Thymus (tissue), 14 donors: ENCODE measurements at places on chromosomes 16 and 17. TPM values are rescaled to one million over a fixed set of nuclear protein-coding genes. Genes with fewer than 3 reads are reported as not detected.

The HBA1 gene
- total RNA-seq, result 222 TPM

The DNAAF8 gene
- 0.38 TPM for total RNA-seq

The KRTAP2-2 gene
- total RNA-seq, result not detected

The ZNF469 gene
- 0.61 TPM for total RNA-seq

The KRTAP4-3 gene
- not detected for total RNA-seq

The CDC6 gene
- total RNA-seq, result 24.5 TPM

The PRR35 gene
- total RNA-seq, result under 0.01 TPM

The MMP25 gene
- total RNA-seq, result 0.80 TPM

GRCh38 chr16:55480228-55480655 is 1.2 kb downstream of the MMP2 start:
- no peak overlapping the region for H3K27ac ChIP-seq
- no peak for DNase-seq
- peaks cover 29% of the 10 kb centered on the region for H3K27me3 ChIP-seq

DNA sequence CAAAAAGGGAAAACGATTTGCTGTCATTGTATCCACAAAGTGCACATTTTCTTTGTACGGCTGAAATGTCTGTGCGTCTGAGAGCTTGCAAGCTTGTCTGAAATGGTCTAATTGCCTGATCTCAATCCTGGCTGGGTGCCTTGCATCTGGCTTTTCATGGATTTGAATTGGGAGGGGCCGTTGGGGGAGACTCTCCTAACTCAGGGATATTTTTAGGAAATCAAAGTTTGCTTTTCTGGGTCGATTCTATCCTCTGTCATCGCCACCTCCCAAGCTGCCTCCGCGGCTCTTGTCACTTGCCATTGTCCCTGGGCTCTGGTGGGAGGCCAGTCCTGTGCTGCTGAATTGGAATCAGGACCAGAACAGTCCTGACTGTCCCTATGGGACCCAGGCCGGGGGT is 33.3 kb upstream of the MGAT5B start:
- no peaks in the 10 kb centered on the region for H3K36me3 ChIP-seq
- H3K27me3 ChIP-seq, result peaks cover 32% of the 10 kb centered on the region
- H3K4me3 ChIP-seq, result no peak overlapping the region
- no peak for DNase-seq

GRCh38 chr17:47879028-47879585 is 16.9 kb upstream of the SP2 start:
- no peaks in the 10 kb centered on the region for H3K36me3 ChIP-seq
- no peak overlapping the region for H3K27ac ChIP-seq
- peaks cover 6% of the 10 kb centered on the region for H3K4me1 ChIP-seq
- DNase-seq, result no peak
- peaks cover 3% of the 10 kb centered on the region for H3K27me3 ChIP-seq

DNA sequence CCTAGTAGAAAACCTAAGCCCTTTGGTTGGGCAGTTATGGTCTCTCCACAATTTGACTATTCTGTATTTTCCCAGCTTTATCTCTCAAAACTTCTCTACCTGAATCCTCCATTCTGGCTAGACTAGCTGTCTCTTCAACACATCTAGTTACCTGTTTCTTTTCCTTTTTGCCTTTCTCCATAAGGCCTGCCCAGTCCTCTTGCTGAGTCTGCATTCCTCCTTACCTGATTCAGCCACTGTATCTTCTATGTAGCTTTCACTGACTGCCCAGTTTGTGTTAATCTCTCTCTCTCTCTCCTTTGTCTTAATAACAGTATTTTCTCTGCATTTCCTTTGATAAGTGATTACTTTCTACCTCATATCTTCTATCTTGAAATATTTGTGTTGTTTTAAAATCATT is 2.1 kb upstream of the EVI2A start:
- no peak for DNase-seq
- no peak overlapping the region for H3K27ac ChIP-seq
- no peaks in the 10 kb centered on the region for H3K27me3 ChIP-seq
- H3K4me1 ChIP-seq, result peaks cover 10% of the 10 kb centered on the region
- peaks cover 17% of the 10 kb centered on the region for H3K36me3 ChIP-seq
- no peak overlapping the region for H3K4me3 ChIP-seq

- H3K27ac ChIP-seq, result no peak overlapping the region
- no peaks in the 10 kb centered on the region for H3K27me3 ChIP-seq
- no peak overlapping the region for H3K4me3 ChIP-seq
- H3K4me1 ChIP-seq, result no peaks in the 10 kb centered on the region
- no peaks in the 10 kb centered on the region for H3K36me3 ChIP-seq
These were observed 49.9 kb downstream of the TEX14 start for GRCh38 chr17:58641887-58642311.

DNA sequence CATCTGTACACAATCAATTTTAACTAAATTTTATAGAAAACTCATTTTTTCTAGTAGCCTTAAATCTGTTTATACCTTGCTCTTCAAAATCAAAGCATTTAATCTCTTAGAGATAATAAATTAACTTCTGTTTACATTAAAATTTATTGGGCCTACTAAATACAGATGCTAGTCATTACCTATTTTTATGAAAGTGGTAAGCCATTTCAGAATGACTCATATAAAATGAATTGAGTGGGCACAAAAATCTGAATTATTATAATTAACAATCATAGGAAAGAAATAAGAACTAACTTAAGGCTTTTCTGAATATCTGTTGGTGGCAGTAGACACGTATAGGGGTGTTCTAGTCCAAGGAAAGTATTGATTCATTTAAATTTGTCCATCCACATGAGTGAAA is 157.9 kb downstream of the KCNJ2 start:
- no peaks in the 10 kb centered on the region for H3K4me1 ChIP-seq
- H3K27ac ChIP-seq, result no peak overlapping the region
- H3K27me3 ChIP-seq, result no peaks in the 10 kb centered on the region

GRCh38 chr16:7182510-7183109 is 150.0 kb upstream of the RBFOX1 start:
- no peak overlapping the region for H3K27ac ChIP-seq
- H3K36me3 ChIP-seq, result no peaks in the 10 kb centered on the region
- H3K4me3 ChIP-seq, result no peak overlapping the region

GRCh38 chr16:15976929-15977637 is 27.7 kb downstream of the ABCC1 start:
- H3K4me1 ChIP-seq, result no peaks in the 10 kb centered on the region
- no peaks in the 10 kb centered on the region for H3K27me3 ChIP-seq
- no peak overlapping the region for H3K4me3 ChIP-seq
- H3K27ac ChIP-seq, result no peak overlapping the region
- peaks cover 42% of the 10 kb centered on the region for H3K36me3 ChIP-seq

DNA sequence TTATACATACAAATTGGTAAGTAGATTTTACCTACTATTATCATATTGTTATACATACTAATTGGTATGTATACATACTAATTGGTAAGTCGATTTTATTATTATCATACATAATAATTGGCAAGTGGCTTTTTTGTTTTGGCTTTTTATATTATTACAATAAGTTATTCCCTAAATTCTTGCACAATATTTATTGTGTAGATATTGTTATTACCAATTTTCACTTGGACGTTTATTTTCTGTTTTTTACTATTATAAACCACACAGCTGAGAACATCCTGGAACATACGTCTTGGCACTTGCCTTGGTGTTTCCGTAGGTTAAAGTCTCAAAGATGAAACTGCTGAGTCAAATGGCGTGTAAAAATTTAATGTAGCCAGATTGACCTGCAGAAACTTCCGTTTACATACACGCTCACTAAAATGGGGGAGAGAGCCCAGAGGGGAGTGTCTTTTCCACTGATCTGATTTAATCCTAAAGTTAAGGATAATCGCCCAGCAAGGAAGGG is 18.9 kb downstream of the GNGT2 start:
- H3K4me3 ChIP-seq, result peak overlapping the region; percentile 85
- peaks cover 3% of the 10 kb centered on the region for H3K27me3 ChIP-seq
- peak overlapping the region; percentile 100 for H3K27ac ChIP-seq
- DNase-seq, result no peak
- no peaks in the 10 kb centered on the region for H3K36me3 ChIP-seq
- peaks cover 7% of the 10 kb centered on the region for H3K4me1 ChIP-seq

GRCh38 chr17:21033350-21033749 is 9.5 kb downstream of the USP22 start:
- no peak overlapping the region for H3K4me3 ChIP-seq
- peaks cover 34% of the 10 kb centered on the region for H3K4me1 ChIP-seq
- DNase-seq, result no peak
- H3K27ac ChIP-seq, result no peak overlapping the region
- H3K36me3 ChIP-seq, result peaks cover 16% of the 10 kb centered on the region

DNA sequence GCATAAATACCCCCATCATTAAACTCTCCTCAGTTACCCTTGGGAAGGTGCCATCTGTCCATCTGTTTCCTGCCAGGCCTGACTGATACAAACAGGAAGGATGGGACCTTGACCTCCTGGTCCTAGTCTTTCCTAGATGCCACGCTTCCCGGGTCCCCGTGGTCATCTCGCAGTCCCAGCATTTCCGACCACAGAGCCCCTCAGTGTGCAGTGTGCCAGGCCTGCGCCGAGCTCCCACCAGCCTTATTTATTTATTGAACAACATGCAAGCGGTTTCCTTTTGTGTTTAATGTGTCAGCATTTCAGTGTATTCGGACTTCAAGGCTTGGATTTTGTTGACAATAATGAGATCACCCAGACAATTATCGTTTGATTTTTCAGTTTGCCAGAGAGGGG is 45.6 kb upstream of the NKD1 start:
- H3K36me3 ChIP-seq, result no peaks in the 10 kb centered on the region
- H3K27ac ChIP-seq, result no peak overlapping the region
- no peaks in the 10 kb centered on the region for H3K27me3 ChIP-seq
- no peak for DNase-seq
- no peak overlapping the region for H3K4me3 ChIP-seq

DNA sequence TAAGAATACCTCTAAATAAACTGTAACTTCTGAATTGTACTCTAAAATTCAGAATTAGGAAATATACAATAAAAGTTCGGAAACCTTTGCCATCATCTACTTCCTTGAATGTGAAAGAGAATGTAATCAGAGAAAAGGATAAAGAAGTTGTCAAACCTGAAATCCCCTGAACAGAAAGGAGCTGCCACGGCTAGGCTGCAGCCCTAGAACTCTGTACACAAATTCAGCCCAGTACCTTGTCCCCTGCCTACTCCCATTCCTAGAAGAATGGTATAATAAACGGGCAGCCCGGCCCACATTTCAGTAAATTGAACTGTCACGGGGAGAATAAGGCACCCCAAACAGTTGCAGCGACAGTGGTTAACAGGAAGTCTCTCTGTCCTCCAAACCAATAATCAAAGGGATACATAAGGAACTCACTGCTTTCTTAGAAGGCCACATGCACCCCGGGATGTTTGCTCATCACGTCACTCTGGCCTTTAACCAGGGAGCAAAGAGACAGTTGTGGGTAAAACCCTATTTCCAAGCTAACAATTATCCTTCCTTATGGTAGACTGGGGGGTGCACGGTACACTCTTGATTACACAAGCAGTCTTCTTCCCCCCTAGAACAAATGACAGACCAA is 24.3 kb upstream of the RFFL start:
- no peaks in the 10 kb centered on the region for H3K27me3 ChIP-seq
- DNase-seq, result no peak
- H3K4me1 ChIP-seq, result no peaks in the 10 kb centered on the region

GRCh38 chr17:21078016-21078780 is 35.4 kb upstream of the USP22 start:
- H3K36me3 ChIP-seq, result no peaks in the 10 kb centered on the region
- H3K27me3 ChIP-seq, result no peaks in the 10 kb centered on the region
- H3K4me1 ChIP-seq, result no peaks in the 10 kb centered on the region
- no peak overlapping the region for H3K27ac ChIP-seq
- DNase-seq, result no peak
- no peak overlapping the region for H3K4me3 ChIP-seq

DNA sequence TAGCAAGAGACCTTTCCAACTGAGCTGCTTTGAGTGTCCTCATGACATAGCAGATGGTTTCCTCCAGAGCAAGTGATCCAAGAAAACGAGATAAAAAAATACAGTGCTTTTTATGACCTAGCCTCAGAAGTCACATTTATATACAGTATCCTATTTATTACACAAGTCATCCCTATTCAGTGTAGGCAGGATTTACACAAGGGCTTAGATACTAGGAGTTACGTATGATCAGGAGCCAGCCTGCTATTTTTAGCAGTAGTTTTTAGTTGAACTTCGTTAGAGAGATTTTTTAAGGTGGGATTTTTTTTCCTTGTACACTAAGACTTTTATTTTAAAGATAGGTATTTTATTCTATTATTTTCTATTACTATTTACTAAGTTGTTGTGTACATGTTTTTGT is 58.4 kb downstream of the PHKB start:
- no peaks in the 10 kb centered on the region for H3K27me3 ChIP-seq
- H3K27ac ChIP-seq, result no peak overlapping the region
- no peaks in the 10 kb centered on the region for H3K4me1 ChIP-seq
- no peak for DNase-seq
- no peak overlapping the region for H3K4me3 ChIP-seq

DNA sequence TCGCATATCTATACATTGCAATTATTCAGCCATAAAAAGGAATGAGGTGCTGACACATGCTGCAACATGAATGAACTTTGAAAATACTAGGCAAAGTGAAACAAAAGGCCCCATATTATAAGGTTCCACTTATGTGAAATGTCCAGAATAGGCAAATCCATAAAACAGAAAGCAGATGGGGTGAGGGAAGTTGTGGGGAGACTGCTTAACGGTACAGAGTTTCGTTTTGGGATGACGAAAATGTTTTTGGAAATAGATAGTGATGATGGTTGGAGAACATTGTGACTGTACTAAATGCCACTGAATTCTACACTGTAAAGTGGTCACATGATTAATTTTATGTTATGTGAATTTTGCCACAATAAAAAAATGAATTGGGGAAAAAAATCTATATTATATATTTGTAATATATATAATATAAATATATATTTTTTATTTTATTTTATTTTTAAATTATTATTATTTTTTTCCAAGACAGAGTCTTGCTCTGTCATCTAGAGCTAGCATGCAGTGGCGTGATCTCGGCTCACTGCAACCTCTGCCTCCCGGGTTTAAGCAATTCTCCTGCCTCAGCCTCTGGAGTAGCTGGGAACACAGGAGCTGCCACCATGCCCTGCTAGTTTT is 4.2 kb upstream of the GNA13 start:
- H3K27ac ChIP-seq, result no peak overlapping the region
- H3K36me3 ChIP-seq, result no peaks in the 10 kb centered on the region
- peaks cover 3% of the 10 kb centered on the region for H3K4me1 ChIP-seq

GRCh38 chr17:82283208-82283749 is 9.8 kb upstream of the CSNK1D start:
- no peak overlapping the region for H3K4me3 ChIP-seq
- H3K36me3 ChIP-seq, result no peaks in the 10 kb centered on the region
- no peak overlapping the region for H3K27ac ChIP-seq

- H3K4me3 ChIP-seq, result peak within 1 kb of the TSS; percentile 99
- H3K27ac ChIP-seq, result peak within 1 kb of the TSS; percentile 77
- H3K4me1 ChIP-seq, result peaks cover 5% of the 10 kb centered on the region
- H3K27me3 ChIP-seq, result no peaks in the 10 kb centered on the region
- DNase-seq, result peak; percentile 91
These were observed at the start of gene DBF4B for GRCh38 chr17:44708401-44709263. Gene DBF4B, plus strand, starts transcription at chr17:44708665. Its CDS starts 156 bp downstream, at chr17:44708821.

- H3K27me3 ChIP-seq, result no peaks in the 10 kb centered on the region
- no peak for DNase-seq
- peak overlapping the region; percentile 87 for H3K4me3 ChIP-seq
- H3K36me3 ChIP-seq, result peaks cover 20% of the 10 kb centered on the region
These were observed 3.0 kb upstream of the CHD3 start for GRCh38 chr17:7885367-7886226.

- H3K4me3 ChIP-seq, result no peak overlapping the region
- peaks cover 20% of the 10 kb centered on the region for H3K27me3 ChIP-seq
- DNase-seq, result no peak
- H3K27ac ChIP-seq, result no peak overlapping the region
- no peaks in the 10 kb centered on the region for H3K4me1 ChIP-seq
These were observed 99.1 kb downstream of the SOX9 start for GRCh38 chr17:72219824-72220493.
